ENCODE measurements at places on chromosomes 3 and 15.

- DNase-seq = no peak
Observed at GRCh38 chr15:27585041-27585640, 514.0 kb downstream of the OCA2 start.

DNA sequence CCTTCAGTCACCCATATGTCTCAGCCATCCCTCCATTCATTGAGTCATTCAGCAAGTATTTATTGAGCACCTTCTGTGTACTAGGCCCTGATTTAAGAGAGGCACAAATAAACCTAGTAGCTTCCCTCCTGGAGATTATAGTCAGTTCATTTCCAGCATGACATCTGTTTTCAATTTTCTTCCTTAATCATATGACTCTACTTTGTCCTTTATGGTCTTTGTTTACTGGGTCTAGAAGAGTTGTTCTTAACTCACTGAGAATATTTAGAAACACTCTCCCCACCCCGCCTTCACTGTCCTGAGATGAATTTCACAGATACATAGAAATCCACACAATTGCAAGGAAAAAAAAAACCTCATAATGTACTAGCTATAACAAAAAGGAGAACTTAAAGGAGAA, 44.8 kb upstream of the ADAMTS9 start:
- no peak for DNase-seq

GRCh38 chr15:55108448-55108847, 88.3 kb downstream of the RSL24D1 start:
- no peak for DNase-seq

DNA sequence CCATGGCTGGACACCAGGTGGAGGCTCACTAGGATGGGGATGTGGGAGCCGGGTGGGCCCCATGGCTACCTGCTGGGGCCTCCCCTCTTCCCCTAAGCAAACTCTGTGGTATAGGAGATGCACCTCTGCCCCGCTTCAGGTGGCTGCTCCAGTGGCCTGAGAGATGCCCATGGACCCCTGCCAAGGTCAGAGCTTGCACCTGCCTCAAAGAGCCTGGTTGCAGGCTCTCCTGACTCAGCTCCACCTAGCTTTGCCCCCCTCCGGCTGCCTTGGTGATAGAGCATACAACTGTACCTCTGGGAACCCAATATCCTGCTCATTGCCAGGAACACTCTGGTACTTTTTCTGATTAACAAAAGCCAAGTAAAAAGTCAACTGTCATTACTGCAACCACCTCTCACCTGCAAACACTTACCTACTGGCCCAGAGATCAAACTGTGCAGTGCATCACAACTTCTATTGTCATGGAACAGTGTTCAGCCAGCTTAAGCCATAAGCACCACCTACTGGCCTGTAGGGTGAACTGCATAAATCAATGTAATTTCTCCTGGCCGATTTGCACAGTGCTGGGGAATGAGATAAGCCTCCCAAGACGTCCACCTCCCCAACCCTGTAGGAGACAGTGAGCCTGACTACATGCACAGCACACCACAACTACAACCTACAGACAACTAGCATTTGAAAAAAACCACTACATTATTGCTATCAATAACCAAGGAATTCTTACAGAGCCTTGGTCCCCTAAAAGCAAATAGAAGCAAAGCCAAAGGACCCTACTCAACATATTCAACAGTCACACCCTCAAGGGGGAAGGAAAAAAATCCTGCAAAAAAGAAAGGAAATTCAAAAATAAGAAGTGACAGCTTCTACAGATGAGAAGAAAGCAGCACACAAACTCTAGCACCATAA, 352.4 kb upstream of the ARHGEF26 start:
- peak; percentile 38 for DNase-seq

DNA sequence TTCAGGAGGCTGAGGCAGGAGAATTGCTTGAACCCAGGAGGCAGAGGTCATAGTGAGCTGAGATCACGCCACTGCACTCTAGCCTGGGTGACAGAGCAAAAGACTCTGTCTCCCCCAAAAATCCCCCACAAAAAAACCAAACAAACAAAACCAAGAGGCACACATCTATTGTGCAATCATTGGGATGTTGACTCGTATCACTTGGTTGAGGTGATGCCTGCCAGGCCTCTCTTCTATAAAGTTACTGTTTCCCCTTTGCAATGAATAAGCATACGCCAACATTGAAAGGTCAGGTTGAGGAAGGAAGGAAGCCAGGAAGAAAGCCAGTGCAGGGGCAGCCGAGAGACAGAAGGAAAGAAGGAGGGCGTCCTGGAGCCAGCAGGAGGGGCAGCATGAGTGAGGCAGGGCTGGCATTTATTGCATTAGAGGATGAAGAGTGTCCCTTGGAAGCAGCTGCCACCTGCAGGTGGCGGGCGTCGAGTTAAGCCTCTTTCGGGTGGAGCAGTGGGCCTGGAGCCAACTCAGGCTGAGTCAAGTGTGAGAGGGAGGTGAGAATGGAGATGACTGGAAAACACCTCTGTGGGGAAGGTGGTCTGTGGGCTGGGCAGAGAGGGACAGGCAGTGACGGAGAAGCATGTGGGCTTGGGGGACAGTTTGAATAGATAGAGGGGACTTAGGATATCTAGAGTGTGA, 8.3 kb upstream of the CSPG4 start:
- DNase-seq = no peak

- no peak for DNase-seq
Observed at GRCh38 chr15:58462547-58462946, 30.8 kb downstream of the LIPC start.

- DNase-seq = no peak
Observed at GRCh38 chr3:112627419-112627818, 13.5 kb downstream of the CCDC80 start.

- no peak for DNase-seq
Observed at GRCh38 chr3:168248383-168249204, 152.9 kb upstream of the GOLIM4 start.

GRCh38 chr15:100898661-100899462, 19.2 kb downstream of the ALDH1A3 start:
- no peak for DNase-seq

DNA sequence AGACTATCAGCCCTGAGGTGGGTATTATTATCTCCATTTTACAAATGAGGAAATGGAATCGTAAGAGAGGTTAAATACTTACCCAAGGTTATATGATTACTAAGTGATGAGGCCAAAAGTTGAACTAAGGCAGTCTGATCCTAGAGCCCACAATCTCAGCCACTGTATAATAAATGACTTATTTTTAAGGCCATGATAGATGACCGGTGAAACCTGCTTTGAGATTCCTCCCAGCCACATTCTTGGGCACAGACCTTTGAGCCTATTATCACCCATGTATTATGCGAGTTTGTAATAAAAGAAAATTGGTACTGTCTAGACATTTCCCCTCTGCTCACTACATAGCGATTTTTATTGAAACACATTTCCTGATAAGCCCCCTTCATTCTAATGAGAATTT, 37.4 kb downstream of the POLQ start:
- no peak for DNase-seq

DNA sequence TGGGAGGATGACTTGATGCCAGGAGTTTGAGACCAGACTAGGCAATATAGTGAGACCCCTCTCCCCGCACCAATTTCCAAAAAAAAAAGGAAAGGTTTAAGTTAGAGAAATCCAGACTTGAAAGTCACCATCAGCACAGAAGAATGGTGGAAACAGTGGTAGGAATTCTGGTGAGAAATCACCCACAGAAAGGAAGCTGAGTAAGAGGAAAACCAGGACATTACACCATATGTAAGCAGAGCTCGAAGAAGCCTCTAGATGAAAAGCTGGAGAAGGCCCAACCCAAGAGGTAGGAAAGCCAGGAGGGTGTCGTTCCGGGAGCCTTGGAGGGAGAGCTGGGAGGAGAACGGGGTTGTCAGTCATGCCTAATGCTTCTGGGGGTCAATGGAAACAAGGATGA, 40.5 kb downstream of the RASGRP1 start:
- no peak for DNase-seq

GRCh38 chr3:114504941-114505628, 211.3 kb downstream of the TIGIT start:
- DNase-seq = no peak

DNA sequence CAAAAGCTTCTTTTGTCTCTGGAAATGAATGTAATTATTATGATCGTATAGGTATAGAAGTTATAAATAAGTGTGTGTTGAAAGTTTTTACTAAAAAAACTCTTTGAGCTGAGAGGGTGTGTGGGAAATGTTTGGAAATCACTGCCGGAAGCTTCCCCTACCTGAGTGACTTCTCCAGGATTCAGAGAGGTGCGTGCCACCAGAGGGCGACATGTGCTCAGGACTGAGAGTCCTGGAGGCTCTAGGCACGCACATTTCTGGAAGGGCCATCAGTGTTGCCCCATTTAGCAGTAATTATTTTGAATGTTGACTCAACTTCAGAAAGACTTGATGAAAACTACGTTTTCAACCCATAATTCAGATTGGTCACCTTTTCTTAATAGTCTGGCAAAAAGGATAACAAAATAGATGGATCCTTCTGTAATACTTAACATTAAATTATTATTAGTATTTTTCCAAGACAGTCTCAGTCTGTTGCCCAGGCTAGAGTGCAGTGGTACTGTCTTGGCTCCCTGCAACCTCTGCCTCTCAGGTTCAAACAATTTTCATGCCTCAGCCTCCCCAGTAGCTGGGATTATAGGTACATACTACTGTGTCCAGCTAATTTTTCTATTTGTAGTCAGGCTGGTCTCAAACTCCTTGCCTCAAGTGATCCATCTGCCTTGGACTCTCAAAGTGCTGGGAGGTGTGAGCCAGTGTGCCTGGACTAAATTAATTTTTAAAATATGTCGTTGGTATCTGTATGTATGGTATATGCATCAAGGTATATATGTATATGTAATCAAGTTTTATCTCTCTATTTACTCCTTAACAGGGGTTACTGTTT, 34.5 kb downstream of the GPR171 start:
- no peak for DNase-seq

GRCh38 chr15:37638691-37639090, 295.7 kb upstream of the TMCO5A start:
- no peak for DNase-seq

GRCh38 chr15:65134538-65134937, 930 bp upstream of the PDCD7 start:
- DNase-seq = no peak

- DNase-seq = no peak
Observed at GRCh38 chr3:194571491-194572142, 61.6 kb downstream of the TMEM44 start.

DNA sequence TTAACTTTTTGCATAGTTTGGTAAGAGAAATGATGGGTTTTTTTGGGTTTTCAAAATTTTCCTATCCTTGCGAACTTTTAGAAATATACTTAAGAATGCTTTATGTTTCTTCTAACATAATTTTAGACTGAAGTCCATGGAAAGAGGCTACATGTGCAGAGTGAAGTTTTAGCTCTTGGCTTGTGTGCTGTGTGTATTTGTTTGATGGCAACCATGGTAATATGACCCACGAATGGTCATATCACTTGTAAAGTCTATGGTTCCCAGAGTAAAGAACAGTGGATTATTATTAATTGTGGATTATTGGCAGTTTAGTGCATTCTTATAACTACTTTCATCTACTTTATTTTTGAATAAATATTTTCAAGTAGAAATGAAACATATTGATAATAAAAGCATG, 124.0 kb upstream of the GOLGA6L4 start:
- no peak for DNase-seq

DNA sequence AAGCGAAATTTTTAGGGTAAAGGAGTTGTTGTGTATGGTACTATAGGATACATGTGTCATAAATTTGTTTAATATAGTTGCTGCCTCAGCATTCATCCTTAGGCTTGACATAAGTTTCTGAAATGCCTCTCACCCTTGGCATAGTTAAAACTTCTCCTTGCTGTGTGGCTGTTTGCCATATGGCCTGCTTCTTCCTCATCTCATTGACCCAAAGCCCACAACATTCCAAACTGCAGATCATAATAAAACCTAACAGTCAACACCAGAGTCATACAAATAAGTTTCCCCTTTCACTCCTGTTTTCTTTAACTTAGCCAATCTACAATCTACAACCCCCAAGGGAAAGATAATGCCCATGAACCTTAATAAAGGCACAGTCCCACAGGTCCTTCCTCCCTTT, 136.6 kb downstream of the TMCC1 start:
- peak; percentile 32 for DNase-seq

- DNase-seq = no peak
Observed at GRCh38 chr3:111616417-111617105, 21.4 kb upstream of the ZBED2 start.

DNA sequence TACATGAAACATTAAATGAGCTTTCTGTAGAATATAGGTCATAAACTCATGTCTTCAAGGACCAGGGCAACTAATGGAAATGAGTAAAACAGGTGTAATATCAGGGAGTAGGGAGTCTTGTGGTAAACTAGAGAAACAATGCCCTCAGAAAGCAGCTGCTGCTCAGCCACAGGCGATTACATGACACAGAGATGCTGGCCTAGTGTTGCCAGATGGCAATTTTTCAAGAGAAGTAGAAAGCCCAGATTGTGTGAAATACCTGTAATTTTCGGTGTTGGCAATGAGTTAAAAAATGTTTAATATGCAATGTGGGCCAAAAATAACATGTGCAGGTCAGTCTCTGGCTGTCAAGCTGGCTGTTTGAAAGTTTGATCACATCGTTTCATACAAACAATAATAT, 23.4 kb downstream of the NCEH1 start:
- no peak for DNase-seq

DNA sequence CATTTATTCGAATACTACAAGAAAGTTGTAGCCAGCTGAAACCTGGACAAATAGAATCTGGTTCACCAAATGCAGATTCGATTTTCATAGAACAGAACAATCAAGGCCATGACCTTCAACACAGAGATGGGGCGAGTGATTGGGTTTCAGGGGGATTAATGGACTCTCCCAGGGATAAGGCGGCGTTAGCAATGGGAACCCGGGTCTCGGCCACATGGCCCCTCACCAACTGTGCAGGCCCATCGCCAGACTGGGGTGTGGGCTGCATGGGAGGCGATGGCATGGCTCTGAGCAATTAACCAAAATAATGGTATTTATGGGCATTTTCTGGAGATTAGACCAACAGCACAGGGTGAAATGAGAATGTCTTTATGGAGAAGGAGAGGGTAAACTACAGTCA, 34.2 kb downstream of the VGLL4 start:
- no peak for DNase-seq

DNA sequence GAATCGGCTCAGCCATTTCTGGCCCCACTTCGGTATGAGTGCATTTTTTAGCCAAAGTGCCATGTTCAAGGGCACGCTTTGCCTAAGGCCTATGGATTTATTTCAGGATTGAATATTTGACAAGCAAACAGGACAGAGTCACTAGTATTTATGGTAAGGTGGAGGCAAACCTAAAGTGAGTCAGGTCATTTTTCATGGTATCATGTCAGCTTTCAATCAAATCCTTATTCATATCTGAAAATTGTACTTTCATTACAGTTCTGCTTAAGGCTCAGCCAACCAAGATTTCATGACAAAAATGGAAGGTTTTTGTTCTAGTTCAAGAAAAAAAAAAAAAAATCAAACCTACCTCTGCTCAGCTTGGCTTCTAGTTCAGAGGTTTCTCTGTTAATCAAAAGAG, 30.5 kb upstream of the ICE2 start:
- no peak for DNase-seq

DNA sequence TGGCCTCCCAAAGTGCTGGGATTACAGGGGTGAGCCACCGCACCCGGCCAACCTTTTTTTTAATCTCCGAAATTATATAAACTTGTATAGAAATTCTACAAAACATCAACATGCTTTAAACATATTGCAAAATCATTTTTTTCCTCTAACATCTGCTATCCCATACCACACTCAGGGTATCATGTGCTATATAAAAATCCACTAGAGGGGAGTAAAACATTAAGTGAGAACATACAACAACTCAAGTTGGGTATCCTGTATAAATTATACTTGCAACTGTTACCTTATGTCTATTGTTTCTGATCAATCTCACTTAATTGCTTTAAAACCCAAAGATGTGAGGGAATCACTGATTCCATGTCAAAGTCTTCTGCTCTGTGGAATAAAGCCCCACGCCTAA, 71.9 kb upstream of the FBN1 start:
- no peak for DNase-seq

- DNase-seq = no peak
Observed at GRCh38 chr15:38406436-38406835, 47.5 kb upstream of the FAM98B start.
